ENCODE measurements at places on chromosomes 2 and 18.

DNA sequence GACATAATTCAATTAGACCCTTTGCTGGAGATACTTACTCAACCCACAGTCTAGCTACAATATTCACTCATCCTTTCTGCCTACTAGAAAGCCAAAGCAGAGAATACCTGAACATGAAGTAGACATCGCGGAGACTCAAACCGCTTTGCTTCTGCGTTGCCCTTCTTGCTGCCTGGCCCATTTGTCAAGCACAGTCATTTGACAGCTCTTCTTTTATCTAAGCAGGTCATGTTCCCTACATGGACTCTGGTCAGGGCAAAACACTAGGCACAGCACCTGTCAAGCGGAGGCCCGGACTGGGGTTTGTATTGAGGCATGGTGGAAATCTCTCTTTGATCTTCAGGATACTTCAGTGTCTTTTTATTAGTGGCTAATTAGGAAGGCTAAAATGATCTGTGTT, 89.7 kb downstream of the FARSB start:
- no peak for DNase-seq

DNA sequence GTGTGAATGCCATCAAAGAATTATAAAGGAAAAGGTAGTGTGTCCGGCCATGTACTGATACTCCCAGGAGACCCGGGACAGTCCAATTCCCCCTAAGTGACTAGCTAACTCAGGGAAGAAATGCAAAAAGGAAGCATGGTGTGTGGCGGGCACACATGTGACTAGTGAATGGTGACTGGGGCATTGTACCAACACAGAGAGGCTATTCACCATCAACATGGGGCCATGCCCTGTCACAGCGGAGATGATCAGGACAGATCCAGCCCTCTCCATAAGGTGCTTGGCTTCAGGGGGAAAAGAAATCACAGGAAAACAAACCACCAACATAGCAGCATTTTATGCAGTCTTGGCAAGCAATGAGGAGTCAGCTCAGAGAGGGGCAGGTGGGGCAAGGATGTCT, 34.3 kb downstream of the FAM168B start:
- no peak for DNase-seq

DNA sequence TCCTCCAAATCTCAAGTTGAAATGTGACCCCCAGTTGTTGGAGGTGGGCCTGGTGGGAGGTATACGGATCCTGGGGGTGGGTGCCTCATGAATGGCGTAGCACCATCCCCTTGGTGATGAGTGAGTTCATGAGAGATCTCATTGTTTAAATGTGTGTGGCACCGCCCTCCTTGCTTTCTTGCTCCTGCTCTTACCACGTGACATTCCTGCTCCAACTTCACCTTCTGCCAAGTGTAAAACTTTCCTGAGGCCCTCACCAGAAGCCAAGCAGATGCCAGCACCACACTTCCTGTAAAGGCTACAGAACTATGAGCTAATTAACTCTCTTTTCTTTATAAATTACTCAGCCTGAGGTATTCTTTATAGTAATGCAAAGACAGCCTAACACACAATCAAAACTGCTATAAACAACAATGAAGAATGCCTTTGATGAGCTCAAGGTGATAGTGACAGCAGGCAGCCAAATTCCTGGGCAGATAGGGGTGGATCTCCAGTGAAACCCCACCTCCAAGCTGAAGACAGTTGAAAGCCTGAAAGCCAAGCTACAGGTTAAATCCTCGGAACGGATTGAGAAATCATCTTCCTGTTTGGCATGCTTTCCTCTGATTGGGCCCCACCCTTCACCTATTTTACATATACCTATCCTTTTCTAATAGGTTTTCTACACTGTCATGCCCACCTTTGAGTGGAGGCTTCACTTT, 26.9 kb downstream of the MCEE start:
- peak; percentile 21 for DNase-seq

DNA sequence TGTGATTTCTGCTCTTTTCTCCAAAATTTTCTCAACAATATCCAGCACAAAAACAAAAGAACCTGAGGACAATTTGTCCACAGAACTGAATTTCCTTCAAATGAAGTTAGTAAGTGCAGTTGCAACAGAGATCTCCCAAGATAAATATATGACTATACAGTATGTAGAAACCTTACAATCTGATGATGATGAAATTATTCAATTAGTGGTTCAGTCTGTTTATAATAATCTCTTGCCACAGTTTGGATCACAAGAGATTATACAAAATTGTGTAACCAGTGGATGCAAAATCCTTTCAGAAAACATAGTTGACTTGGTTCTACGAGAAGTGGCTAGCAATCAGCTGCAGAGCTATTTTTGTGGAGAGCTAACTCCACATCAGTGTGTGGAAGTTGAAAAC, 68.7 kb downstream of the FSIP2 start:
- DNase-seq = no peak

DNA sequence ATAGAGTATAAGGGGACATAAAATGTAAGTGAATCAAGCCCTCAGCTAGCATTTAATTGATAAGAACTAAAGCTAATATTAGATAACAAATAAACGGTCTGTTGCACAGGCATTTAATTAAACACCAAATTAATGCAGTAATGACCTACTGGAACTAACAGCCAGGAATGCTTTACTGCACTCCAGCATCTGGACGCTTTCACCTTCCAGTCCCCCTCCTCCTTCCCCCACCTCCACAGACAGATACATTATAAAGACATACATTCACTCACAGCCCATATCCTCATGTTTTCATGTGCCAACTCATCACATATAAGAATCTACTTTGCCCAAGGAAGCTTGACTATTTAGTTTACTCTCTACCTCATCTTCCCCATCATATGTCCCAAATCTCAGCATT, 337.4 kb upstream of the PIK3C3 start:
- no peak for DNase-seq

Measured in dermis blood vessel endothelial cell (primary cell).